ENCODE measurements at places on chromosomes 11 and 22. TPM values are rescaled to one million over a fixed set of nuclear protein-coding genes. Genes with fewer than 3 reads are reported as not detected.

GRAMD4 gene
- polyA plus RNA-seq = 15.7 TPM

DNA sequence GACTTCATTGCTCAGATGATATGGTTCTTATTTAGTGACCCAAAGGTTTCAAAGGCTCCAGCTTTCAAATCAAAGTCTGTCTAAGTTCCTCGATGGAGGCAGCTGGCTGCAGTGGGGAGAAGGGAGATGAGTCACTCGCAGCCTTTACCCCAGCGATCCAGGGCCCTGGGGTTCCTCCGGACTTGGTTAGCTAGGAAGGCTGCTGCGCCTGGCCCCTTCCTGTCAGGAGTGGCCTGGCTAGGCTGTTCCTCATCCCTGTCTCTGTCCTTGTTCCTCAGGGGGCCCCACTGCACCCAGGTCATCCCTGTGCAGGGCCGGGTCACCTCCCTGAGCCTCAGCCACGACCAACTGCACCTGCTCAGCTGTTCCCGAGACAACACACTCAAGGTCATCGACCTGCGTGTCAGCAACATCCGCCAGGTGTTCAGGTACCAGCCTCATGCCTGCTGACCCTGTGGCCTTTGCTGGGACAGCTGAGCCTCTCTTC is 13.9 kb downstream of the ATG16L2 start:
- DNase-seq = no peak

ANKK1 gene
- polyA plus RNA-seq = 0.45 TPM

P2RY6 gene
- 1.3 TPM for polyA plus RNA-seq

- DNase-seq = no peak
Observed at GRCh38 chr11:93080146-93080759, 110.8 kb downstream of the MTNR1B start.

GRCh38 chr22:31893460-31893859 is 50.9 kb upstream of the YWHAH start:
- DNase-seq = peak; percentile 48

RELT gene
- polyA plus RNA-seq = 4.0 TPM

DNA sequence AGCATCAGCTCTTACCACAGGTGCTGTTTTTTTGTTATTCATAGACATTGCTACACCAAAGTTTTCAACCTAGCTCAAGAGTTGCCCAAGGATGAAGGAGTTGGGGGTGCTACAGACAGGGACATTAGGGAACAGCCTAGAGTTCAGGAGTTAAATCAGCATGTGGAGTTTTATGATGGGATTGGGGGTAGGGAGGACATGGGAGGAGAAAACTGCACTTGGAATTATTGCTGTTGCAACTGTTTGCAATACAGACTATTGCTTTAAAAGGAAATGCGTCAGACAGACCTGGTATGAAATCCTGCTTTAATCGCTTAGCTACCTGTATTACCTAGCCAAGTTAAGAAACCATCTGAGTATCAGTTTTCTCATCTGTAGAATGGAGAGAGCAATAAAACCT is 6.3 kb downstream of the TMA7B start:
- DNase-seq = no peak

GRCh38 chr11:114082415-114082748 is 22.9 kb downstream of the ZBTB16 start:
- DNase-seq = no peak

- no peak for DNase-seq
Observed at GRCh38 chr11:16609769-16610168, 128.7 kb upstream of the C11orf58 start.

- no peak for DNase-seq
Observed at GRCh38 chr11:19723572-19724342, 11.1 kb downstream of the NAV2 start.

DNA sequence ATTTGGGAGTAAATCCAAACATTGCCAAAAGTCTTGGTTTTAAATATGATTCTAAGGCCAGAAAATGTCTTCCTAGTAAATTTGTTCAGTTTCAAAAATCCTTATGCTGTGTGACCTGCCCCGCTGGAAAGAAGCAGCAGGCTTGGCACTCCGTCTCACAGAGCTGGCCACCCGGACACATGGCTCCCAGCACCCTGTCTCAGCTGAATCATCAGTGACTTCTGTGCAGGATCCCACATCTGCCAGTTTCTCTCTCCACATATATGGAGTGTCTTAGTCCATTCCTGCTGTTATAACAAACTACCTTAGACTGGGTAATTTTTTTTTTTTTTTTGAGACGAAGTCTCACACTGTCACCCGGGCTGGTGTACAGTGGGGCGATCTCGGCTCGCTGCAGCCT is 356.7 kb downstream of the TBC1D22A start:
- no peak for DNase-seq

TSSK2 gene
- not detected for polyA plus RNA-seq

DNA sequence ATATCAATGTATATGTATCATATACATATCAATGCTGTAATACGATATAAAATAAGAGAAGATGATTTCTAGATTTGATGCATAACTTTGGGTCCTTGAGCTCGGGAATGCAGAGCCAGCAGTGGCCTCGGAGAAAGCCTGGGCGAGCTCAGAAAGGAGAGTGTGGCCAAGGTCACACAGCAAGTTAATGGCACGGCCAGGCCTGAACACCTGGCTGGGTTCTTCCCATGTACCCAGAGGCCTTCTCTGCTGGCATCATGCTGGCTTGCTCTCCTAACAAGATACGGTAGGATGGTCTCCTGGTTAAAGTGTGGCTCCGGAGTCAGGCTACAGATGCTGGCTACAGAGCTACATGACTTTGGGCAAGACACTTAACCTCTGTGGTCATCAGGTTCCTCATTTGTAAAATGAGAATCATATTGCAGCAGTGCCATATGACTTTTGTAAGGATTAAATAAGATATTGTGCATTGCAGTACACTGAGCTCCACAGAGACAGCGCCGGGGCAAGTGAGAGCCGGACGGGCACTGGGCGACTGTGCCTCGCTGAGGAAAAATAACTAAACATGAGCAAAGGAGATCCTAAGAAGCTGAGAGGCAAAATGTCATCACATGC is 29.9 kb downstream of the TPST2 start:
- DNase-seq = no peak

- DNase-seq = peak; percentile 92
Observed at GRCh38 chr11:17734986-17735817, 621 bp downstream of the KCNC1 start.

ZBTB16 gene
- 10.1 TPM for polyA plus RNA-seq

DNA sequence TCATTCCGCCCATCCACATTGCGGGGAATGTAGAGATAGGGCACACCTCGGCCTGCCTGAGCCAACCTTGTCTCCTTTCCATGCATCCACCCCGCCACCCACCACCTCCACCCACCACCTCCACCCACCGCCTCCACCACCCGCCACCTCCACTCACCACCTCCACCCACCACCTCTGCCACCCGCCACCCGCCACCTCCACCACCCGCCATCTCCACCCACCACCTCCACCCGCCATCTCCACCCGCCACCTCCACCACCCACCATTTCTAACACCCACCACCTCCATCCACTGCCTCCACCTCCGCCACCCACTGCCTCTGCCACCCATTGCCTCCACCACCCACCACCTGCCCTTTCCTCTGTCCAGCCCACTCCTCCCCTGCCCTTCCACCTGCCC is 78.4 kb downstream of the IGLL1 start:
- no peak for DNase-seq

C22orf42 gene
- polyA plus RNA-seq = not detected

YPEL4 gene
- polyA plus RNA-seq = 1.4 TPM

KRTAP5-2 gene
- not detected for polyA plus RNA-seq

FAM181B gene
- 0.12 TPM for polyA plus RNA-seq

GRCh38 chr11:107247167-107247861 is 210.3 kb downstream of the CWF19L2 start:
- DNase-seq = no peak

C11orf86 gene
- not detected for polyA plus RNA-seq

- DNase-seq = no peak
Observed at GRCh38 chr11:44585421-44585820, 20.0 kb downstream of the CD82 start.

DNA sequence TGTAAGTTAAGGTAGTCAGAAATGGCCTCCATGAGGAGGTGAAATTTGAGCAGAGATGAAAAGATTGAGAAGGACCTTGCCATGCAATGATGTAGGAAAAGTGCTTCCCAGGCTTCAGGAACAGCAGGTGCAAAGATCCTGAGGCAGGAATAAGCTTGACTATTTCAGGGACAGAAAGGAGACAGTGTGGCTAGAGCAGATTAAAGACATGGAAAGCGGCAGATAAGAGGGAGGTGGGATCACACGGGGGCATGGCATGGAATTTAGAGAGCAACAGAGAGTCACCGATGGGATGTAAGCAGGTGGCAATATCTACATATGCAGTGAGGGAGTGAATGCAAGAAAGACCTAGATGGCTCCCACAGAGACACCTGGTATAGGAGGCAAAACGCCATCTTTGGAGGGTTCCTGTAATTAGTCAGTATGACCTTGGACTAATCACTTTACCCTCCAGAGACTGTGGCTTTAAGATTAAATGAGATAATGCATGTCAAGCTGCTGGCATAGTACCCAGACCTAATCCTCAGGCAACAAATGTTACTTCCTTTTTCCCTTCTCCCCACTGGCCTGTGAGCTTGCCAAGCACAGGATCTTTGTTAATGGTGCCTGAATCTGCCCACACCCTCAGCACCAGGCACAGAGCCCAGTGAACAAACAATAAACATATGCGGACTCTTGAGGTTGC is 24.6 kb upstream of the ACER3 start:
- DNase-seq = peak; percentile 48

Data from muscle of back (tissue), 13 donors.